Panc1 (cell line): ENCODE measurements at places on chromosomes 4 and X. TPM values are rescaled to one million over a fixed set of nuclear protein-coding genes. Genes with fewer than 3 reads are reported as not detected.

DNA sequence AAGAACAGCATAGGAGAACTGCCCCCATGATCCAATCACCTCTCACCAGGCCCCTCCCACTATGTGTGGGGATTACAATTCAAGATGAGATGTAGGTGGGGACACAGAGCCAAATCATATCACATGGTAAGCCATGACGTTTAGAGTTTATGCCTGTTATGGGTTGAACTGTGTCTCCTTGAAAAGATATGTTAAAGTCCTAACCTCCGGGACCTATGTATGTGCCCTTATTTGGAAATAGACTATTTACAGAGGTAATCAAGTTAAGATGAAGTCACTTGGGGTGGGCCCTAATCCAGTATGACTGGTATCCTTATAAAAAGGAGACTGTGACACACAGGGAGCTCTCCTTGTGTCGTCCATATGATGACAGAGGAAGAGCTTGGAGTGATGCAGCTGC lies 25.2 kb upstream of the SLC2A9 start:
- DNase-seq = no peak

DNA sequence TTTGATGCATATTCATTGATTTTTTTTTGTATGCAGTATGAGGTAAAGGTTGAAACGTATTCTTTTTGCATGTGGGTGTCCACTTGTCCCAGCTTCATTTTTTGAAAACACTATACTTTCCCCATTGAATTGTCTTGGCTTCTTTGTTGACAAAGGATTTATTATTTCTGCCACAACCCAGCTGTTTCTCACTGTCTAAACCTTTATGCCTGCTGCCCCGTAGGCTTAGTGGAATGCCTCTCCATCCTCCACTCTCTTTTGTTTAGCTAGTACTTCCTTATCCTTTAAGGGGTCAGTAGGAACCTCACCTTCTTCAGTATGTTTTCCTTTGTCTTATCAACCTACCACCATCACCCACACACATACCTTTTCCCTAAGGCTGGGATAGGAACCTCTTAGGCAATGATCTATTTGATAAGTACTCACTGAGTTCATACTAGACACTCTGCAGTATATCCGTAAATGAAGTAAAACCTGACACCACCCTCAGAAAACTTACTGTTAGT lies 8.5 kb downstream of the FMR1 start:
- no peak for DNase-seq

DNA sequence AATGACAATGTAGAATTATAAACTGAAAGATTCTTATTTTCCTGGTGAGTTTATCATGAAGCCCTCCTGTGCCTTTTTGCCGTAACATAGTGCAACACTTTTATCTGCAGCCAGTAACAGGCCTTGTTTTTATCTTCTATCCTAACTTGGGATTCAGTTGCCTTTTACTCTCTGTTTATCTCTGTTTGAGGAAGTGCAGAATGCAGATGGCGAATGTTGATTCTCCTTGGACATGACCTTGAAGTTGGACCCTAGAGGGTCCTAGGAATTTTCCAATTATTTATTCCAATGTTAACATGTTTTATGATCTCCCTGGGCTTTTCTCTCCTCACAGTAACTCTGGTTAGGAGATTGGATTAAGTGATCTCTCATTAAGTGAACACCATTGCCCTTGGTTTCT lies 165.0 kb downstream of the FMR1NB start:
- DNase-seq = no peak

DNA sequence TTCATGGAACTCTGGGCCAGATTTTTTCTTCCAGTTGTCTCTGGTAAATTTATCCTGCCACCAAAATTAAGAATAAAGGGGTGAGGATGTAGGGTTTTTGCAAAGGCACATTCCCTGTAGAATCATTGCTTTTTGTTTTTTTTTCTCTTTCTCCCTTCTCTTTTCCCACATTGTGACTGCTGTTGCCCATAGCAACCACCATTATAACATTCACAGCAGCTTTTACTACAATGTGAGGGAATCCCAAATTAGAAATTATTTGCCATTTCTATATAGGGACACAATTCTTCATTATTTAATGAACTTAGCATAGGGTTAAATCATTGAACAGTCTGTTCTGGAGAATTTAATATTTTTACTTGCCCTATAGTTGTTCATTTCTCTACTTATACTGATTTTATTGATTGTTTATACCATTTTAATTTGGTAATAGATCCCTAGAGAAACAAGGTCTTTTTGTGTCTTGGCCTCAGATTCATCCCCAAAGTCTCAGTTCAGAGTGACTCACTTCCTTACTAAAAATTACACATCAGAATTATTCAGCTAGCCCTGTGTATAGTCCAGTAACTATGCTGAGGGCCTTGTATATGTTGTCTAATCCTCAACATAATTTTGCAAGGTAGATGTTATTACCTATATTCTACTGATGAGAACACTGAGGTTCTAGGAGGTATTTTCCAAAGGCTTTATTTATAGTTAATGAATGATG lies 80.8 kb upstream of the ANK2 start:
- no peak for DNase-seq

GRCh38 chr4:148366251-148366650 lies 76.0 kb downstream of the NR3C2 start:
- no peak for DNase-seq

- no peak for DNase-seq
These were observed 75.8 kb upstream of the IL13RA2 start for GRCh38 chrX:115093191-115093590.

Gene GYPA
- not detected for total RNA-seq
